NCI-H1048 (cell line): ENCODE measurements at places on chromosomes 13 and 19.

DNA sequence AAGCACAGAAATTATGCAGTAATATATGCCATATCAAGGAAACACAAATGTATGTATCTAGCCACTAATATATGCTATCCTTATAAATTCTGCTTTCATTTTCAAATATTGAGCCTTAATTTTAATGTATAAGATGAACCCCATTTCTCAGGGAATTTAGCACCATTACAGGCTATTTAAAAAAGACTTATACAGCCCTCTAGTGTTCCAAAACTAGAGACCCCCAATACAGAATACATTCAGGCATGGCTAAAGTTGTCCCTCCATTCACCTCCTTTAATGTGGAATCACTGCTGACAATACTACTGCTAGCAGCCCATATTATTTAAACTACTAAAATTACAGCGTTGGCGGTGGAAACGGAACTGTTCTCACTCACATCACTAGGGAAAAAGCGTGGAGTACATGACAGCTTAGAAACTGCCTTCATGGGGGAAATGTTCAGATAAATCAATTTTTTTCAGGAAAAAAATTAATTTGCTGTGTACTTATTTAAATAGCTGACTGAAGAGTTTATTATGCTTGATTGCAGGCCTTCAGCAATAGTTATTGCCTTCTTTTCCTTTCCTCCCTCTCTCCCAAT is 541.0 kb downstream of the PCDH9 start:
- no peak for DNase-seq

DNA sequence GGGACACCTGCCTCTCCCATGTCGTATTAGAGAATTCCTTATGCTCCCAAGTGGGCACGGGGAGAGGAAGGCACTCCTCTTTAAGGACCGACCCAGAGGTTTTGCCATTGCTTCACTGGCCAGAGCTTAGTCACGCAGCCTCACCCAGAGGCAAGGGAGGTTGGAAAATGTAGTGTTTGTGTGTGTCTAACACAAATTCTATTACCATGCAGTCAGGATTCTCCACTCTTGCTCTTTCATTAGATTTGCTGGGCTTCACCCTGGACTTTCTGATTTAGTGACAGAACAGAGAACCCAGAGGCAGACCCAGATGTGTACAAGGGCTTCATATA is 14.6 kb upstream of the NCCRP1 start:
- no peak for DNase-seq

DNA sequence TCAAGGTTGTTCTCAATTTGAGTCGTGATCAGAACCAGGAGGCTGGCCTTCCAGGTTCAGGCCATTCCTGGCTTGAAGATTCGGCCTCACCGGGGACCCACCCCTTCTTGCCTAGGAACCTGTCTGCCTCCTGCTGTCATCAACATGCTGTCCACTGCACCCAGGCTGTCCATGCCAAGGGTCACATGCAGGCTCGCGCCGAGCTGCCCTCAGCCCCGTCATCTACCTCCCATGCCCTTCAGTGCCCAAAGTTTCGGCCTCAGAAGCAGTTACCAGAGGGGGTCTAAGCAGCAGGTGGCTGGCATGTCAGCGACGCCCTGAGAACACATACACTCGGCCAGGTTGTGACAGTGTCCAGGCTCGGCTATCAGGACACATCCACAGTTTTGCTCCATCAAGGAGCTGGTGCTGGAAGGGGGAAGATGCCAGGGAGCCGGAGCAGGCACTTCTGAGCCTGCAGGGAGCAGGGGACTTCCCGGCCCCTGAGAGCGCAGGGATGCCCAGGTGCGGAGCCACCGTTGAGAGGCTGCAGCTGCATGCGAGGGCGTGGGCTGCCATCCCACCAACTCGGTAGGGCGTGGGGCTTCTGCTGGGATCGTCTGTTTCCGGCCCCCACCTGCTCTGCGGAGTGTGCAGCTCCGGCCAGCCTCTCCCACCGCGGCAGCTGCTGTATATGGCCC is 590.9 kb upstream of the SLITRK5 start:
- no peak for DNase-seq

GRCh38 chr13:78786459-78786858 is 127.5 kb upstream of the OBI1 start:
- no peak for DNase-seq

DNA sequence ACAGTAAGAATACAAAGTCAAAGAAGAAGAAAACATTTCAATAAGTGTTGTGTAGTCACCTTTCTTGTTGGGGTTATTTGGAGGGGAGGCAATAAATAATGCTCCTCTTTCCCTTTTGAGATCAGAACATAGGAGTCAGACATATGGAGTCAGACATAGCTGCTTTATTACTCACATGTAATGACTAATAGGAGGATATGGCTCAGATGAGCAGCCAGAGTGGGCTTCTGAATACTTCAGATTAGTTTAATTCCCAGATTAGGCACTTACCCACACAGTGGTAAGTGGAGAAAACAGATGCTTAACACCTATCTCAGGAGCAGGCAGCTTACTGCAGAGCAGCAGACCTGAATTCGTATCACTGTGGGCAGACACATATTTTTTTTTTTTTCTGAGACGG is 31.7 kb upstream of the C1QTNF9B start:
- no peak for DNase-seq

- DNase-seq, result no peak
Measured at GRCh38 chr13:98834254-98834960, 81.9 kb upstream of the SLC15A1 start.

DNA sequence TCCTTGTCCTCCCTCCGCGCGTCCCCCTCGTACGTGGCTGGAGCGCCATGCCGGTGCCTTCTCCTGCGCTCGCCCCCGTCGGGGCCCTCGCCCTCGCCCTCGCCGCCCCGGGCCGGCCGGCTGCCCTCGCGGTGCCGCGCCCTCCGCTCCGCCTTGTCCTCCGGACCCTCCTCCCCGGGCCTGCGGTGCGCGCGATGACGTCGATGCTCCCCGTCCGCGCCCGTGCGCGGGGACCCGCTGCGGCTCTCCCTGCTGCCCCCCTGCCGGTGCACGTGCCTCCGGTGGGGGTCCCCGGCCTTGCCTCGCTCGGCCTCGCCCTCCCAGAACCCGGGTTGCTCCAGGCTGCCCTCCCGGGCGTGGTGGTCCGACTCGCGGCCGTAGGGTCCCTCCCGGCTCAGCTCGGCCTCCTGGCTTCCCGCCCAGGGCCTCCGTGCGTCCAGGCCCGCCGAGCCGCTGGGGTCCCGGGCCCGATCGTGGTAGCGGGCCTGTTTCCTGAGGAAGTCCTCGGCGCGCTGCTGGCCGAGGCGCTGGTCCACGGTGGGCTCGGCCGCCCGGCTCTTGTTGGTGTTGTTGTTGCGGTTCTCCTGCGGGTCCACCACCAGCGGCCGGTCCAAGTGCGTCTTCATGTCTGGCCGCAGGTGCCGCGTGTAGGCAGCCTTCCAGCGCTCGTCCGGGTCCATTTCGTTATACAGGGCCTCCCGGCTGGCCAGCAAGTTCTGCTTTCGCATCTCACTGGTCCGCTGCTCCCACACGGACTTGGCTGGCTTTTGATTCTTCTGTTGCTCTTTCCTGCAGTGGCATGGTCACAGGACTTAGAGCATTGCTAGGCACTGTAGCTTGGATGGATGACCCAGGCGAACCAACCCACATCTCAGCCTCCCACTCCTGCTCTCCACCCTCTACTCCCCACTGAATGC is 148.6 kb downstream of the IER2 start:
- no peak for DNase-seq

DNA sequence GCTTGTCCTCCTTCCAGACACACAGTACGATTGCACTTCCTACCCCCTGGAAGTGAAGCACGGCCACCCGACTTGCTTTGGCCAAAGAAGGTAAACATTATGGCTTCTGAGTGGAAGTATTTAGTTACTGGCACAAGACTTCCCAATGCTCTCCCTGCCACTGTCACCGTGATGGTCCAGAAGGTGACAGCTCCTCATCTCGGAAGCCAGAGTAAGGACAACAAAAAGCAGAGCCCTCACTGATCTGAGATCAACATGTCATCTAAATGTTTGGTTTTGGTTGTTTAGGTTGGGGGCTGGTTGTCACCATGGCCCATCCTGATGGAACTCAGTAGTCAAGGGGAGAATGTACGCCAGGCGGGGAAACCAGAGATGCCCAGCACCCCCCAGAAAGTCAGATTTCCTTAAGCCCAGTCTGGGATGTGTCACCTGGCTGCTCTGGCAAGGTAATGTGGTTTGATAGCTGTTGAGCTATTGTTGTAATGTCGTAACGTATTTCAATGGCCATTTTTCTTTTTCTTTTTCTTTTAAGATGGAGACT is 170.1 kb upstream of the ZNF536 start:
- no peak for DNase-seq

DNA sequence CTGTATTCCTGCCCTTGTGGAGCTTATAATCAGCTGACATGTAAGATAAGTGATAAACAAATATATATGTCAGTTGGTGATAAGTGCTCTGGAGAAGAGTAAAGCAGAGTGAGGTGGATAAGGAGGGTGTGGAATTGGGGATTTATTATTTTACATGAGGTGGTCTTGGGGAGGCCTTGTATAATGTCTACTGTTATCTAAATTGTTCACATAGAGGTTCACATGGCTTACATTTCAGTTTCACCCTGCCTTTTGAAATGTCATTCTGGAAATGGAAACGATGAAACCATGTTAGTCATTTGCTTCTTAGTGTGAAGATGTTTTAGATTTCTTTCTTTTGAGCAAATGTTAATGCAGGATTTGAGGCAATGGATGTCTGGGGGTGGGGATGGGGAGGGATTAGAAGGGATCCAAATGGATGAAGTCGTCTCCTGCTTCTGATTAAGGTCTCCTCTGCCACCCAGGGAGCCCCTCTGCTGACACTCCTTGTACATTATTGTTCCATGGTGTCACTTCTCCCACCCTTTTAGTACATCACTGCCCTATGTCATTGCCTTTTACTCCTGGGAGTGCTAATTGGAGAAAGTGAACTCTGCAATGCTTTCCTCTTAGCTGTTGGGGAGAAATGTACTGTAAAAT is 14.0 kb downstream of the B3GLCT start:
- no peak for DNase-seq

DNA sequence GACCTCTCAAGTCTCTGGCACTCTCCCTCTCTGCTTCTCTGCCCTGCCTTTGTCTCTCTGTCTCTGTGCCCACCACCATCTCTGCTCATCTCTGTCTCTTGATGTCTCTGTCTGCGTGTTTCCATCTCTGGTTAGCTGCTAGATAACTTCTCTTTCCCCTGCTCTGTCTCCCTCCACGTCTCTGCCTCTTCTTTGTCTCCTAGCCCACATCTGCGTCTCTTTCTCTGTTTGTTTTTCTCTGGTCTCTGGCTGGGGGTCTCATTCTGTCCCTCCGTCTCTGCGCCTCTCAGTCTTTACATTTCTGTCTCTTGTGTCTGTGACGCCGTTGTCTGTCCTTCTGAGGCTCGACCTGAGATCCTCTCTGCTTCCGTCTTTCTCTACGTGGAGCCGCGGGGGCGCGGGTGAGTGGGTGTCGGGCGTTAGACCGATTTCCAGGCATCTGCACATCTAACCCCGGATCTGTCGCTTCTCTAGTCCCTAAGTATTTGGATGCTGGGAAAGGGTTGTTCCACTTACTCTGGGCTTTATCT is 386 bp downstream of the GIPR start:
- no peak for DNase-seq

- DNase-seq, result no peak
Measured at GRCh38 chr13:76440568-76440967, 445.6 kb downstream of the KCTD12 start.

DNA sequence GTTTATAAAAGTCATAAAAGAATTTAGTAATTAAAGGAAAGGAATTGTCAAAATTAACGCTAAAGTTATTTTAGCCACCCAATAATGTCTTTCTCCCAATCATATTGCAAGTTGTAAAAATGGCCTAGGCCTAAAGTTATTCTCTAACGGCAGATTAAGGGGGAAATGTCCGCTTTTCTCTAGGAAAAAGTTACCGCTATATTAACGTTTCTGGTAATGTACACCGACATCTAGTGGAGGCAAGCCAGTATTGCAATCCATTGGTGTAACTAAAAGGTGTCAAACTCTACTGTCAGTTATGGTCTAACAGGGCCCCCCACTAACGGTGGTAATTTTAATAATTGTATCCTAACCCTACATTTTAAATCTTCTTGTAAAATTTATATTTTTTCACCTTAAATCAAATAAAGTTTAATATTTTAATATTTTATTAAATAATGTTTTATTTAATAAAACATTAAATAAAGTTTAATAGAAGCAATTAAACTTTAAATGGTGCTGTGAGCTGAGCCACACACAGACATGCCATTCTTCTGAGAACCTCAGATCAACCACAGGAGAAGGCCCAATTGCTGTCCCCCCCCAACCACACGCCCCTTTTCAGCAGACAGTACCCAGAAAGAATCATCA is 35.9 kb upstream of the ZSCAN5A start:
- no peak for DNase-seq

DNA sequence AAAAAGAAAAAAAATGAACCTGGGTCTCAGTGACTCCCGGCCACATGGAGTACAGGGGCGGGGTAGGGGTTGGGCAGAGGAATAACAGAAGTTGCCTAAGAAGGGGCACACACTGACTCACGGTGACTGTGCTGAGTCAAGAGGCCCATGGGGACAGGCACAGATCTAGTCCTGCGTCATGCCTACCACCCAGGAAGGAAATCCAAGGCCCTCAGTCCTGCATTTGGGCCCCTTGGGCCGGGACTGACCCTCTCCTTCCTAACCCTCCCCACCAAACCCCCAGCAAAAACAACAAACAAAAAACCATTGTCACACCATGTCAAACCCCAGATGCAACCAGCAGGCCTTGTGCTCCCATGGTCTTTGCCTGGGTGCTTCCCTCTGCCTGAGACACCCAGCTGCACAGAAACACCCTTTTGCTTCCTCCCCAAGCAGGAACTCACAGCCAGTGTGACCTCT is 9.6 kb upstream of the NOTCH3 start:
- DNase-seq, result no peak

DNA sequence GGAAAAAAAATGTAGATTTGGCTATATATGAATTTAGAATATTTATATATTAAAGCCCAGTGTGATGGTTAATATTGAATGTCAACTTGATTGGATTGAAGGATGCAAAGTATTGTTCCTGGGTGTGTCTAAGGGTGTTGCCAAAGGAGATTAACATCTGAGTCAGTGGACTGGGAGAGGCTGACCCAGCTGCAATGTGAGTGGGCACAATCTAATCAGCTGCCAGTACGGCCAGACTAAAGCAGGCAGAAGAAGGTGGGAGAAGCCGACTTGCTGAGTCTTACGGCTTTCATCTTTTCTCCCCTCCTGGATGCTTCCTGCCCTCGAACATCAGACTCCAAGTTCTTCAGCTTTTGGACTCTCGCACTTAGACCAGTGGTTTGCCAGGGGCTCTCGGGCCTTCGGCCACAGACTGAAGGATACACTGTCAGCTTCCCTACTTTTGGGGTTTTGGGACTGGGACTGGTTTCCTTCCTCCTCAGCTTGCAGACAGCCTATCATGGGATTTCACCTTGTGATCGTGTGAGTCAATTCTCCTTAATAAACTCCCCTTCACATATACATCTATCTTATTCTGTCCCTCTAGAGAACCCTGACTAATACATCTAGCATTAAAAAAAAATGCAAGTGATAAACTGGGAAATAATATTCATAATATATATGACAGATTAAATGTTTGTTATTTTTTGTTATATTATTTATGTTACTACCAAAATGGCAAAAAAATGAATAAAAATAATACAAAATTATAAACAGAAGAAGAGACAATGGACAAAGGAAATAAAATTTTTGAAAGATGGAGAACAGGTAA is 122.4 kb downstream of the DLEU7 start:
- no peak for DNase-seq

GRCh38 chr13:110444226-110444653 is 117.3 kb downstream of the RAB20 start:
- DNase-seq, result no peak

- DNase-seq, result no peak
Measured at GRCh38 chr13:84237143-84237542, 354.9 kb upstream of the SLITRK1 start.
